Thoracic aorta (tissue), 2 donors: ENCODE measurements at places on chromosomes 16 and 17. TPM values are rescaled to one million over a fixed set of nuclear protein-coding genes. Genes with fewer than 3 reads are reported as not detected.

Gene SLC47A1
- 17.0 TPM for total RNA-seq

Gene KCTD19
- not detected for total RNA-seq

Gene CALB2
- total RNA-seq: 0.81 TPM

Gene CTRB2
- 12.5 TPM for total RNA-seq

Gene FOXN1
- total RNA-seq: not detected

DNA sequence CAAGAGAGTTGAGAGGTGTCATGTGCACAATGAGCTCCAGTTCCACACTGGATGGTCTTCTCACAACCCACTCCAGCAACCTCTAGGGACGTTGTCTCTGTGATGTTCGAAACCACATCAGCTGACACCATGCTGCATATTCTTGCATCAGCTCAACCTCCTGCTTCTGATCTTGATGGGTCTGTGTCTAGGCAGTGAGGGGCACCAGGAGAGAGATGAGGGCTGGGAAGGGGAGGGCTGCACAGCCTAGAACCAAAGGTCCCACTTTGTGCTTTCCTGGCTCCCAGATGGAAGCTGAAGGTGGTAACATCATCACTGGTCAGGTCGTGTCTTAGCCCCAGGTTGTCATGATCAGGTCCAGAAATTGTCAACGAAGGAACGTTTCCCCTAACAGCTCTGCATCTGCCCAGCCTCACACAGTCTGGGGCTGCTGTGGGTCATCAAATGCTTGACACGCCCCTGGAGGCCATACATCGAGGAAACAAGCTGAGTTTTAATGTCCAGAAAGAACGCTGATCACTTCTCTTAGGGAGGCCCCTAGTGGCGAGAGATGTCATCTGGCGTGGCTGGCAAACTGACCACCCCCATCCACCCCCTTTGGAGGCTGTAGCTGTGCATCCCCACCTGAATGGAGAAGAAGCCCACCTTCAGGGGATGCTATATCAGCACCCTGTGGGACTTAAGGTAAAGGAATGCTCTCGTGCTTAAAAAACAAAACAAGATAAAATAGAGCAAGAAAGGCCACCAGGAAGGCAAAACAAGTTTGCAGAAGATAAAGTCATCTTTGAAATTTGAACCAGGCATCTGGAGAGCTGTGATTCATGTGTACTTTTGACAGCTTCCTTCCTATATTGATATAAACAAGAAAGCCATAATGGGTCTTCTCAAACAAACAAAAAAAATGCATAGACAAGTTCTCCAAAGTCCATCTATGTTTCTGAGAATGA lies 58.3 kb downstream of the WIPI1 start:
- DNase-seq: no peak

DNA sequence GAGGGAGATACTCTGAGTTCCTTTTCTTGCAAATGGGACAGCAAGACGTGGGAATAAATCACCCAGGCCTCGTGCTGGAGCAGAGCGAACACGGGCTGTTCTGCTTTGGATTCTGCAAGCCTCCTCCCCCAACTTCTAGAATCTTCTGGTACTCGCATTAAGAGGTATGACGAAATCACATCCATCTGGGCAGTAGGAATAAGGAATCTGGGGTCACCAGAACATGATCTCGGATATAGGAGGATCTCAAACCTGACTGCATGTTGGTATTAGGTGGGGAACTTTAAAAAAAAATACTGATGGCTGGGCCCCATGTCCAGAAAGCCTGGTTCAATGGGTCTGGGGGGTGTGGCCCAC lies 49.8 kb upstream of the USP7 start:
- DNase-seq: no peak

- DNase-seq: no peak
Measured at GRCh38 chr16:31352376-31353115, 2.4 kb upstream of the ITGAX start.

GRCh38 chr17:40821536-40821935 lies 878 bp downstream of the KRT10 start:
- no peak for DNase-seq

DNA sequence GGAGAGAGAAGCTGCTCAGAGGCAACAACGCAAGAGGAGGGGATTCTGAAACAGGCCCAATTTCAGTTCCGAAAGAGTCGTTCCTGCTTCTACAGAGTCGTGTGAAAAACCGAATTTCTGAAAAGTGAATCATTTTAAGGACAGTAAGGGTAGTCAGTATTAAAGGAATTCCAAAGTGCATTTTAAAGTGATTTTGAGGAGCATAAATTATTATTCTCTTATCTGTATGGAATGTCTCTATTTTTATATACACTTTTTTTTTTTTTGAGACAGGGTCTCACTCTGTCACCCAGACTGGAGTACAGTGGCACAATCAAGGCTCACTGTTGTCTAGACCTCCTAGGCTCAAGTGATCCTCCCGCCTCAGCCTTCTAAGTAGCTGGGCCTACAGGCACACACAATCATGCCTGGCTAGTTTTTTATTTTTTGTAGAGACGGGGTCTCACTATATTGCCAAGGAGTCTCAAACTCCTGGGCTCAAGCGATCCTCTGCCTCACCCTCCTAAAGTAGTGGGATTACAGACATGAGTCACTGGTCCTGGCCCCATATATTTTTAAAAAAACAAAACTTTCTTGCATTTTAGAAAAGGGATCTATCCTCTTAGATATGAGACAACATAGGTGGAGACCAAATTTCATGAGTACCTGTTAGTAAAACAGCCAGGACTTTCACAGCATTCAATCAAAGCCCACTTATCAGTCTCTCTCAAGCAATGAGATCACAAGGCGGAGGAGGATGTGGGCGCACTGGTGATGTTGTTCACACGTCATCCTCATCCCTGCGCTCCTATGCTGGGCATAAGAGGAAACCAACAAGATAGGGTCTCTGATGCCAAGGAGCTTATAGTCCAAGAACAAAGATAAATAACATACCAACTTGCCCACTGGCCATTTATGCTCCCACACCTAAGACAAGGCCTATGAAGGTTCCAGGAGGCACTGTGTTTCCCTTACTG lies 53.2 kb downstream of the SMG6 start:
- no peak for DNase-seq

GRCh38 chr16:80682421-80683070 lies 121.9 kb downstream of the CDYL2 start:
- DNase-seq: no peak

DNA sequence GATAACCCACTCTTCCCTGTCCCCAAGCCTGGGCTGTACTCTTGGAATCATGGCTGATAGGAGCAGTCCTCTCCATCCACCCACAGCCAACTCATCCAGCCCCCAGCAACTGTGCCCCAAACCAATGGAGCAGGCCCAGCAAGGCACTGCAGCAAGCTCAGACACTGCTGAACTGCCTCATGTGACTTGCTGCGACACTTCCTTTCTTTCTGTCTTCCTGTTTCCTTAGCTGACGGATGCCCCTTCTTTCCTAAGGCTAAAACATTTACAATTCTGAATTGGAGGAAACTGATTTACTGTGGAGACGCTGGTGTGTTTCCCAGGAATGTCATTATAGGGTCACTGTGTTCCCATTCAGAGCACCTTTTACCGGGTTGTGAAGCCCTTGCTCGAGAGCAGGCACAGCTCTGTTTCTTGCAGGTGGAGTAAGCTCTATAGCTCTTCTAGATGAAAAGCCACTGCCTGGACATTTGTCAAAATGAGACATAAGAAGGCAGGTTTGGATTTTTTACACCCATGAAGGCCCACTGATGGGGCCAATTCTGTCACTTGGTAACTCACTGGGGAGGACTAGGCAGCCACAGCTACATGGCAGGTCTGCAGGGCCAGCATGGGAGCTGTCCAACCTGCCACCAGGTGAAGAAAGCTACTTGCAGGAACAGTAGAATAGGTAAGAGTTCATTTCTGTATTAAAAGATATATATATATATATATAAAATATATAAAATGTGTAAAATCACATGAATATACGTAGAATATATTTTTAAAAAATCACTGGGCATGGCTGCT lies 27.4 kb downstream of the TMEM11 start:
- DNase-seq: no peak

- no peak for DNase-seq
Measured at GRCh38 chr16:77868478-77868877, 80.1 kb downstream of the VAT1L start.

DNA sequence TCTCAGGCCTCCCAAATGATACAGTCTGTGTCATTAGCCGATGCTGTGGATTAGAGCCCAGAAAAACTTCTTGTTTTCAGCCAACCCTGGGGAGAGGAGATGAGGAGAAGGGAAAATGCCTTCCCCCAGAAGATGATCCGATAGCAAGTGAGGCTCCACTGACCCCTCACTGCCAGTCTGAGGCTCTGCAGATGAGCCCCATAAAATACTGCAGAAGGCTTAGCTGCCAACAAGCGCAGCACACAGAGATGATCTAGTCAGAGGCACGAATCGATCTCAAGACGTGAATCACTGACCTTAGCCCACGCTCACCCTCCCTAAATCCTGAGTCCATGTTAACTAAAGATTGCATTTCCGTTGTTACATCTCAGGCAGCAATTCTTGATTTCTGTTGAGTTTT lies 31.5 kb downstream of the SALL1 start:
- no peak for DNase-seq

DNA sequence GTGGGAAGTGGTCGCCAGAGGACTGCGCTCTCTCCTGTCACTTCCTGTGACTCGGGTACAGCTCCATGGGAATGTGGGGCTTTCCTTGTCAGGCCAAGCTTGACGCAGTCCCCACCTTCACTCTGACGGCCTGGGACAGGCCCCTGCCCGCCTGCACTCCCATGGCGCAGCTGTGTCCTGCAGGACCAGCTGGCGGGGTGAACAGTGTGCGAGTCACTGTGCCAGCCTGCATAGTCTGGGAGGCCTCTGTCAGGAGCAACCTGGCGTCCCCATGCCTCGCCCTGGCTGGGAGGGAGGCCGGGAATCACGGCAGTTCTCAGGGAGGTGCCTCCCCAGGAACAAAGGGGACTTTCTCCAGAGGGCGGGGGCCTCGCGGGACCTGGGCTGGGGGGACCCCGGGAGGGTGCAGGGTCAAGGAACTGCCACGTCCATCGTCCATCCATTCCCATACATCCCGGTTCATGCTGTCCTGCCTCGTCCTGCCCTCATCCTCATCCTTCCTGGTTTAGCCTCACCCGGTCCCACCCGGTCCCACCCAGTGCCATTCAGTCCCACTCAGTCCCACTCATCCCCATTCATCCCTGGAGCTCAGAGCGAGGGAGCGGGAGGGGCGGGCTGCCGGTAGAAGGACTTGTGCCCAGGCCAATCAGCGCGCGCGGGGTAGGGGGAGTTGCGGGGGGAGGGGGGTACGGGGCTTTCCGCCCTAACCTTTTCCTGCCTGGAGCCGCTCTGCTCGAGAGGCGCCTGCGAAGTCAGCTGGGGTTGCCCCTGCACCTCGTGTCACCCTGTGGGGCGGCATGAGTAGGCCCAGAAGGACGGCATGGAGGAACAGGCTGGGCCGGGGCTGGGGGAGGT lies 13.4 kb downstream of the FLYWCH1 start:
- DNase-seq: no peak

DNA sequence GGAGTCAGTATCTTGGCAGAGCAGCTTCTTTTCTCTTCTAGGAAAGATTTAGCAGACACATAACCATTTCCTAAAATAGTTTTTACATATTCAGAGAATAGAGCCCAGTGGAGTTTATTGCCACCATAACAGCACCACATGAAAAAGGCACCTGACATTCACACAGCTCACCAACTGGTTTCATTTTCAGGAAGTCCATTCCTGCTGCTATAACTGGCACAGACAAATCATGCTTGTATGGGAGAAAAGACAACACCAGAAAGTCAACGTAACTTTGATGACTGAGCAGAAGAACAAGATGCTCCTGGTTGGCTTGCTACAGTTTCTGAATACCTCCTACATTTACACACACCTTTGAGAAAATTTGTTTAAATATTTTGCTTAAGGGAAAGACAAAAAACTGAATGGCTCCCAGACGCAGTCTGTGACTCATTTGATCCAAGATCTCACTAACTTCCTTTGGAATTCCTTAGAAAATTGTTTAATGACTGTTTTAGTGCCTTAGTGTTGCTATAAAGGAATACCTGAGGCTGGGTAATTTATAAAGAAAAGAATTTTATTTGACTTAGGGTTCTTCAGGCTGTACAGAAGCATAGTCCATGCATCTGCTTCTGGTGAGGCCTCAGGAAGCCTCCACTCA lies 1380.6 kb downstream of the CDH8 start:
- DNase-seq: no peak

GRCh38 chr16:1431497-1432270 lies 806 bp downstream of the PERCC1 start:
- no peak for DNase-seq

GRCh38 chr16:85678016-85678415 lies 10.7 kb downstream of the GINS2 start:
- no peak for DNase-seq

DNA sequence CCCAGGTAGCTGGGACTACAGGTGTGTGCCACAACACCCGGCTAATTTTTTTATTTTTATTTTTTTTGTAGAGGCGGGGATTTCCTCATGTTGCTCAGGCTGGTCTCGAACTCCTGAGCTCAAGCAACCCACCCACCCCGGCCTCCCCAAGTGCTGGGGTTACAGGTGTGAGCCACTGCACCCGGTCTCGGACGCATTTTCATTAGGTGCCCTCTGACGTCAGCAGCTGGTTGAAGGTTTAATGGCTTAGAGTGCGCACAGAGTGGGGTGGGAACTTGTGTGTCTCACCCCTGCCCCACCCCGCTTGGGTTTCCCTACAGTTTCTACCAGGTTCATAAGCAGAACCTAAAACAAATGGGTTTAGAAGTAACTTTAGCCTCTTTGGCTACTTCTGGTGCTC lies 109.0 kb downstream of the N4BP1 start:
- DNase-seq: no peak

- DNase-seq: no peak
Measured at GRCh38 chr17:43962479-43962878, 8.7 kb upstream of the PYY start.
